ENCODE measurements at places on chromosomes 1 and 21.

DNA sequence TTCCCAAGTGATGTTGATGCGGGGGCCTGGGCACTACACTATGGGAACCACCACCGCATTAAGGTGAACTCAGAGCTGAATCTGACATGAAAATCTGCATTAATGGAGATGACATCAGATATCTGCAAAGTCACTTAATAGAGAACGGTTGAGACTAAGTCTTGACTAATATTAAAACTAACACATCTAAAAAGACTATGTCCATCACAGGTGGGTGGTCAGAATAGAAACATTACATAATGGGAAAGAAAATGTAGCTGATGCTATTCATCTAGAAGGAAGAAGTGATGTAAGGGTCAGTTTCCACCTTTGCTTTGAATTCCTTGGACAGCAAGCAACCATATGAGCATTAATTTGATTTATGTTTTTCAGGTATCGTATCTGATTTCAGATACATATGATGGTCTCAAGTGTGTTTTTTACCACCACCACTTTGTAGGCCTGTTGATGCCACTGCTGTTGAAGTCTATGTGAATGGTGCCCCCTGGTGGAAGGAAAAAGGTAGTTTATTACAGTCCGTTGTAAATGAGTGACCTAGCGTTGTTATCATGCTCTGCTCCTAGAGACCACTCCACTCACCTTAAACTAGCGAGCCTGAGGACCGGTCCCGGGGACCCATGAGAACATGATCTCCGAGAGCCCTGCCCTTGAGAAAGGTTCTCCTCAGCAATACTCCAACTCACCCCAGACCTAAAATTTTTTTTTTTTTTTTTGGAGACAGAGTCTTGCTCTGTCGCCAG lies 73.5 kb downstream of the BACH1 start:
- DNase-seq = peak; percentile 56

DNA sequence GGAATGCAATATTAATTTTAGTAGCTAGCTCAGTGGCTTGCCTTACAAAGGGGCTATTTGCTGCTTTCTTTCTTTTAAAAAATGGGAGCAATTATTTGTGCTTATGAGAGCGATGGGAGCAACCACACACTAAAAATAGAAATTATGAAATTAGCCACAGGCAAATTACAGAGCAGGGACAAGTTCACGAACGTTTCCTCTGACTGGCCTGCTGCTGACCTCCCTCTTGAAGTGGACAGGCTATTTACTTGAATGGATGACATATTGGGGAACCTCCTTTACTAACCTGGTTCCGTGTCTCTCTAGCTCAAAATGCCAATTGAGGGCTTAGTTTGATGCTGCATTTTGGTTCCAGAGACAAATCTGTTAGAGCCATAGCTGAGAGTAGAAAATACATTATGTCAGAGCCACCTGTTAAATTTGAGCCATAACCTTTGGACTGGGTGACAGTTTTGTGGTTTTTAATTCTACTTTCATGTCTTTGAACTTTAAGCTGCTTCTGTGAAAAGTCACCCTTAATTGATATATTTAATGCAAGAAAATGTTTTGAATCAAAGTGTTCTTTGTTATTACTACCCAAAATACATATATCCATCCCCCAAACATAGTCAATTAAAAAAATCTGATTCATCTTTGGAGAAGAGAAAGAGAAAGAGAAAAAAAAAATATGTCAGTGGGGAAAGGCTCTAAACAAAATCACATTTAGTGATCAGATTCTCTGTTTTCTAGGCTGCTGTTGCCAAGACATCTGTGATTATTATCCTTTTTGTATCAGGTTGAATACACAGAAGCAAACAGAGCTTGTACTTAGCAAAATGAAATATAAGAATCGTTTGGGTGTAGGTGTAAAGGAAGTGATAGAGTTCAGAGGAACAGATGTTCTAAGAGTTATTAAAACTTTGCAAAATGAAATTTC lies 351.9 kb downstream of the ADGRL2 start:
- DNase-seq = peak; percentile 20

DNA sequence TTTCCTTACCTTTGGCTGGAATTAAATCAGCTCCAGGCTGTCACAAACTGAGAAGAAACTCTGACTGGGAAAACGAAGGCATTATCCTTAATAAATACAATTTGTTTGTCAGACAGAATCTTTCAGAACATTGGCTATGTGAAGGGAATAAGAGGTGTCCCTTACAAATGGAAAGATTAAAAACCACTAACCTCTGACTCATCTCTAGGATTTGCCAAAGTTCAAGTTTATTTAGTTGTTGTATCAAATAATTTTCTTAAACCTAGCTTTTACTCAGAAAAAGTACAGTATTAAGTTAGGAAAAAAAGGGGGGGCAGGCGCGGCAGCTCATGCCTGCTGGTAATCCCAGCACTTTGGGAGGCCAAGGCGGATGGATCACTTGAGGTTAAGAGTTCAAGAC lies 15.7 kb downstream of the SERTAD4 start:
- no peak for DNase-seq

DNA sequence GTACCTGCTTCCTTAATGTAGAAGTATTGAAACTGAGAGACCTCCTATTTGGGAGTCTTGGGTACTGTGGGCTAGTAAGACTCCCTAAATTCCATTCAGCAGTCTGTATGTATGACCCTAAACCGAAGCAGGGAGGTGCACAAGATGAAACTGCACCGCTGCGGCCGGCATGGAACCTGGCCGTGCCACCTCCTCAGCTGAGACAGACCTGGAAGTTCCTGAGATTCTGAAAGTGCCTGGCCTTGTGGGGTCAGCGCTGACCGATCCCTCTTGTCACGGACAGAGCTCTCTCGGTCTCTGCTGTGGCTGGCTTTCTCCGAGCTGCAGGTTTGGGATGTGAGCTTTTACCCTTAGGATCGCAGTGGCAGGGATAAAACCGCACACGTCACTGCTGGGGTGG lies 27.0 kb downstream of the PCNT start:
- no peak for DNase-seq

GRCh38 chr1:232555494-232556210 lies 74.3 kb downstream of the SIPA1L2 start:
- DNase-seq = no peak

- DNase-seq = no peak
Measured at GRCh38 chr1:236455243-236455642, 61.2 kb downstream of the EDARADD start.

- no peak for DNase-seq
Measured at GRCh38 chr1:160451119-160451858, 50.9 kb downstream of the VANGL2 start.

GRCh38 chr1:58576325-58576726 lies 726 bp downstream of the TACSTD2 start:
- no peak for DNase-seq

- peak; percentile 47 for DNase-seq
Measured at GRCh38 chr1:44714944-44715571, 15.9 kb downstream of the RNU5D-1 start.

- no peak for DNase-seq
Measured at GRCh38 chr1:87167848-87168525, 160.7 kb upstream of the LMO4 start.

DNA sequence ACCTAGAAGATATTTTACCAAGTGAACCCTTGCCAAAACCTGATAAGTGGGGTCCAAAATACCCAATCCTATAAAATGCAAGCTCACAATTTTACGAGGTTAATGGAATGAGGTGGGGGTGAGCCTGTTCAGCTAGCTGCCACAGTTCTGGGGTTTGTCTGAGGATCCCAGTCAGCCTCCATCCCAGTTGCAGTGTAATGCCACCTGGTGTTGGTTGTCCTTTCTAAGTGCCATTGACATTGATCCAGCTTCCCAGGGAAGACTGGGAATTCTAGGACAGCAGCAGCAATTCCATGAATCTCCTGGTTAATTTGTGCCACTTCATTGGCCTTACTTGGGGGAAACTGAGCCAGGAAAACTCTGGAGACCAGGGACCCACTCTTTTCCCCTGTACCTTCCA lies 298.3 kb downstream of the RWDD3 start:
- no peak for DNase-seq

- DNase-seq = no peak
Measured at GRCh38 chr1:201713086-201713810, 115.7 kb upstream of the IPO9 start.

- DNase-seq = no peak
Measured at GRCh38 chr1:25971066-25971810, 26.6 kb downstream of the PAFAH2 start.

GRCh38 chr1:22321917-22322316 lies 129.7 kb upstream of the ZBTB40 start:
- DNase-seq = no peak

DNA sequence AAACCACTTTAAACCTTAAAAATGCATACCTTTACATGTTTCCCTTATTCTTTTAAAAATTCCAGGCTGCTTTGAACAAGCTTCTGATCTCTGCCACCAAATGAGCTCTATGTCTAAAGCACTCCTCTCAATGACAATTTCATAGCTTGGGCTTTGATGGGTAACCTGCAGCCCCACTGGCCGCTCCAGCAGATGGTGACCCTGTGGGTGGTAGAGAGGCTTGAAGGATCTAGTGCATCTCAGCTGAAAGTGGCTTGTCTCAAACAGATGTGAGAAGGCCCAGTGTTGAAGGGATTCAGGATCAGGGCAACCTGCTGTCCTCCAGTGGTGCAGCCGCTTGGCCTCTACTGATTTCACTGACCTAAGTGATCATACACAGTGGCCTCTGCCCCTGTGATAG lies 84.7 kb upstream of the IRF2BP2 start:
- no peak for DNase-seq

DNA sequence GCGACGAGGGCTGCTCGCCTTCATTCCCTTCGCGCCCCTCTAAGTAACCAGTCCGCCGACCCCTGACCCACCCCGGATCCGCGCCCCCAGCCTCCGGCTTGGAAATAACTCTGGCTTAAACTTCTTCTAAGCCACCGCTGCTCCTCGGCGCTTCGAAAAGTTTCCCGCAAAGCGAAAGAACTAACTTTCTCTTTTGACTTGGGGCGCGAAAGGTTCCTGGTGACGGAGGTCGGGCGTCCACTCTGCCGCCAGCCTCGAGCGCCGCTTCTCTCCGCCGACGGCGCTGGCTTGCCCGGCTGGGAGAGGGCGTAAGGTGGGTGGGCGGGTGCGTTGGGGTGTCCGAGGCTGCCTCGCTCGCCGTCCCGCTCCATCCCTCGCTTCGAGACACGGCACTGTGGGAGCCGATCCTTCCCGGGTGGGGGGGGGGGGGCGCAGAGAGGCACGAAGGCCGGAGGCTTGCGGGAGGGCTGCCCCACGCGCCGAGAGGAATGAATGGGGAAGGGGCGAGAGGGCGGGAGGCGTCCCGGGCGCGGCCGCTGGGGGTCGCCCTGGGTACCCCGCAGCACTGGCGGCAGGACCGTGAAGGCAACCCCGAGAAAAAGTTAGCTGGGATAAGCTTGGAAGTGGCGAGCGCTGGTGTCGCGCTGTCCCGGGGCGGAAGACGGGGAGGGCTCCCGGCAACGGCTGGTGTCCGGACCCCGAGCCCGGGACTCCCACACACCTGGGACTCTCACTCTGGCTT lies 569 bp downstream of the ATF3 start:
- peak; percentile 34 for DNase-seq

GRCh38 chr1:152858062-152858461 lies 1.7 kb upstream of the LCE7A start:
- no peak for DNase-seq

- DNase-seq = no peak
Measured at GRCh38 chr1:65196926-65197325, 48.9 kb downstream of the AK4 start.

DNA sequence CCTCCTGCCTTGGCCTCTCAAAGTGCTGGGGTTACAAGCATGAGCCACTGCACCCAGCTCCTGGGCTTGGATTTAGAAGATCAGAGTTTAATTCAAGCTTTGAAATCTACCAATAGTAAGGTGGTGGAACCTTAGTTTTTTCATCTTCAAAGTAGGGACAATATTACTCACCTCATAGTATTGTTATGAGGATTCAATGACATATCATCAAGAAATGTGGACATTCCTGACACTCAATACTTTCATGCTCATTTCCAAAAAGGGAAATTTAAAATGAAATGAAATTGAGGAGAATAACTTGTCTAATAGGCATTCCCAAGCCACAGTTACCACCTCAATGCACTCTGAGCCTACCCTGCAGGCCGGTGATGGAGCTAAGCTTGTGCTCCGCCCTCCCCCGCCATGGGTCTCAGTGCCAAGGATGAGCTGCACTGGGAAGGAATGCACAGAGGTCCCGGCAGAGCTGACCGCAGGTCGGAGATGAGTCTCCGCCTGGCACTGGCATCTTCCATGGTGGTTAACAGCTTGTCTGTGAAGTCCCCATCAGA lies 56.5 kb upstream of the BCAR3 start:
- DNase-seq = no peak

- DNase-seq = no peak
Measured at GRCh38 chr1:203273869-203274602, 31.3 kb upstream of the BTG2 start.

GRCh38 chr1:162649583-162649982 lies 17.3 kb downstream of the DDR2 start:
- DNase-seq = no peak

GRCh38 chr1:90127288-90127953 lies 132.5 kb downstream of the ZNF326 start:
- DNase-seq = no peak

GRCh38 chr1:221347706-221348105 lies 394.2 kb downstream of the DUSP10 start:
- no peak for DNase-seq

GRCh38 chr1:109719337-109719837 lies 7.3 kb downstream of the GSTM5 start:
- DNase-seq = no peak

DNA sequence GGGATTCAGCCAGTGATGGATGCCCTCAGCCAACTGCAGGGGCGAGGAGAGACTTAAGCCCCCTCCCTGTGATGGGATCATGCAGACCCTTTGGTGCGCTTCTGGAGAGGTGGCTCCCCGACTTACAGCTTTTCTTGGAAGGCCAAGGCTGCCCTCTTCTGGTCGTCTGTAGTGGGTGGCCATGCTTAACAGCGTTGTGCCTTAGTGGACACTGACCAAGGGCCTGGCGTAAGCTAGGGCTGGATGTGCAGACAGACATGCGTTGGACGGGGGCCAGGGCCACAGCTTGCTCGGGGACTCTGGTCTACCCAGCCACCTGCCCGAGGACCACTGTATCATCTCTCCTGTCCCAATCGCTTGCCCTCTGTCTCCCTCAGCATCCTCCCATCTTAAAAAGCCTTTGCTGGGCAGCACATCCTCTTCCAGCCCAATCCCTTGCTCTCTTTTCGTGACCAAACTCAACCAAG lies 5.5 kb downstream of the AZIN2 start:
- DNase-seq = no peak

DNA sequence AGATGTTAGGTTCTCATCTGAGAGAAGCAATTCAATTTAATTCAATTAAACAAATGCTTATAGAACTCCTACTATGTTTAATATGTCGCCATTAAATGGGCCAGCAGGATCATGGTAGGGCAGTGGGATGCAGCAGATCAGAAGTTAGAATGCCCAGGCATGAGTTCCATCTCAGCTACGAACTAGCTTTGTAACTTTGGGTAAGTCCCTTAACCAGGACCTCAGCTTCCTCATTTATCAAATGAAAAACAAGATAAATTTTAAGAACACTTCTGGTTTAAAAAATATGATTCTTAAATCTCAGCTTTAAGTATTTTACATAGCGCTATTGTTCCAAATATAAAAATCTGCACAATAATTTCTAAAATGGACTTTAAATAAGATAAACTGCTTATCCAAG lies 67.5 kb upstream of the GFI1 start:
- no peak for DNase-seq

All from NCI-H2171 (cell line).